ENCODE measurements at places on chromosomes 3 and 15.

GRCh38 chr3:117788061-117788460 lies 1078.5 kb downstream of the TUSC7 start:
- DNase-seq = peak; percentile 85

DNA sequence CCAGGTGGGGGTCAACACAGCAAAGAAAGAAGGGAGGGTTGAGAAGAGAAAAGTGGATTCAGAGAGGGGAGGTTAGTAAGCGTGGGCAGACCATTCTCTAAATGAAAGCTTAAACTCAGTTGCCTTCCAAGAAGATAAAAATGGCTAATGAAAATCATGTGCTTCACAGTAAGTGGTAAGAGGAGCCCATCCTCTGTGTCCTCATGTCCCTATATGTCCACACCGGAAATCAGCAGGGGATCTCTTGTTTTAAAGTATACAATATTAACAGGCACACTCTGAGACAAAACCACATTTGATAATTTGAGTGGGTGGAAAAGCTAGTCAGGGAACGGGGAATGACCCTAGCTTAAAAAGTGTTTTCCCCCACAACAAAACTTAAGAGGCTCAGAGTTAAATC lies 4.4 kb upstream of the FOXP1 start:
- DNase-seq = no peak

DNA sequence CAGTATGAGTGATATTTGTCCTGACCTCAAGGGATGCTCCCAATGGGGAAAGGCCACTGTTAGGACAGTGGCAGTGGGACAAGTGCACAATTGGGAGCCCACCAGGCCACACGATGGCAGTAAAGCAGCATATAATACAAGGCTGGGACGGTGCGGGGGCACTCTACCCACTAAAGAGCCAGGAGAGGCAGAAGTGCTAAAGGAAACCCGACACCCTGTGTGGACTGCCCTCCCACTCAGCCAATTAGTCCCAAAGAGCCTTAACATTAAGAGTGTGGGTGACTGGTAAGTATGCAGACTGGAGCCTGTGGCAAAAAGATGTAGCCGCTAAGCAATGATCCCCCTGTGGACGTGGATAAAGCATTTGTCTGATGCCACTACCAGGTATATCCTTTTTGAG lies 8.2 kb upstream of the ZNF589 start:
- no peak for DNase-seq

DNA sequence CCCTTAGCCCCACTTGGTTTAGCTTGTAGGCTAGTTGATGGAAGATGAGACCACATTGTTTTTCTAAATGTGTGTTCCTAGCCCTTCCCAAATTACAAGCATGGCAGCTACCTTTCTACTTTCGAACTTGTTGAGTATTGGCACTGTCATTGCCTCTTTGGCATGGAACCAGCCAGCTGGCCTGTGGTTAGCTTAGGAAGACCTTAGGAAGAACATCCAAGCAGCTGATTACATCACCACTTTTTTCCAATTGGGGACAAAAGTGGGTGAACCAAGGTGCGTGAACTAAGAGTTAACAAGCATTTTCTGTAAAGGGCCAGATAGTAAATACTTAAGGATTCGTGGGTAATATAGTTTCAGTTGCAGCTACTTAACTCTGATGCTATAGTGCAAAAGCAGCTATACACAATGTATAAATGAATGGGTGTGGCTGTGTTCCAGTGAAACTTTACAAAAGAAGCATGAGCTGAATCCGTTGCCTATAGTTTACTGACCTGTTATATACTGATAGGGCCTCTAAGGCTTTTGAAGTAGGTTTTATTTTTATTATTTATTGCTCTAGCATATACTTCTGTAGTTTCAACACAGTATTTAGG lies 8.5 kb downstream of the KLHL18 start:
- DNase-seq = no peak

DNA sequence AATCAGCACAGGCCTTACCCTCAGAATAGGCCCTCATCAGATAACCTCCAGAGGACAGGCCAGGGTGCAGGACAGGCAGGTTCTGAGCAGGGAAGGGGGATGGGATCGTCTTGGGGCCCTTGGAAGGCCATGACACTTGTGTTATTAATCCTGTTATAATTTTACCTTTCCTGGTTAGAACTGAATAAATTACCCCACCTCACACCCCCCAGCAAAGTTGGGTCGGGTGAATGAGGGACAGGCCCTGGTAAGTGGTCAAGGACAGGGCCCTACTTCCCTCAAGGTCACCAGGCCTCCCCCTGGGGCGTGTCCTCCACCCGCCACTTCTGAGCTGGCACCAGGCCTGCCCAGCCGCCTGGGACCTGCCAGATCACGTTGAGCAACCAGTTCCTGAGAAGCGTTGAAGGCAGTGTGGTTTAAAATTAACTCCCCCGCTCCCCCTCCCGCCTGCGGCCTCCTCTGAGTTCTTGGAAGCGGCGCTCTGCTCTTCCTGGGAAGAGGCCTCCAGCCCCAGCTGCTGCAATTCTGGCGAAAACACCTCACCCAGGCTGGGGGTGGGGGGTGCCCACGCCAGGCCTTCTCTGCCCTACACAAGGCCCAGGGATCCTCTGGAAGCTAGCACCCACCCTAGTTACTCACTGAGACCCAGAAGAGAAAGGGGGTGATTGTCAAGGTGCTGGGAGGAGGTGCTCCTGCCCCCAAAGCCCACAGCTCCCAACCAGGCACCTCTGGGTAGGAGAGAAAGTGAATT lies 10.6 kb downstream of the CISH start:
- DNase-seq = peak; percentile 83
